NCI-H2081 (cell line): ENCODE measurements at places on chromosomes 4 and X.

DNA sequence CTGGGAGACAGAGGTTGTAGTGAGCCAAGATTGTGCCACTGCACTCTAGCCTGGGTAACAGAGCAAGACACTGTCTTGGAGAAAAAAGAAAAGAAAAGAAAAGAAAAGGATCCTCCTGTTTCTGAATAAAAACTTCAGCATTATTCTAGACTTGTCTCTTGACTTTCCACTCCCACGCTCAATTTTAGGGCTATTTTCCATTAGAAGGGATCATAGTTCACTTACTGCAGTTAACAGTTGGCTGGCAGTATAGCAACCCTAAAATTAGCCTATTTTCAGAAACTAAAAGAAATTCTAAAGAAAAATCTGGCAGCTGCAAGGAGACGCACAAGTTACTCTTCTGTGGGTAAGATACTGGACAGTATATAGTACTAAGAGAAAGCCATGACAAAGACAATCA is 28.1 kb downstream of the THOC2 start:
- no peak for DNase-seq

GRCh38 chr4:124946696-124947095 is 234.2 kb upstream of the ANKRD50 start:
- DNase-seq, result no peak

DNA sequence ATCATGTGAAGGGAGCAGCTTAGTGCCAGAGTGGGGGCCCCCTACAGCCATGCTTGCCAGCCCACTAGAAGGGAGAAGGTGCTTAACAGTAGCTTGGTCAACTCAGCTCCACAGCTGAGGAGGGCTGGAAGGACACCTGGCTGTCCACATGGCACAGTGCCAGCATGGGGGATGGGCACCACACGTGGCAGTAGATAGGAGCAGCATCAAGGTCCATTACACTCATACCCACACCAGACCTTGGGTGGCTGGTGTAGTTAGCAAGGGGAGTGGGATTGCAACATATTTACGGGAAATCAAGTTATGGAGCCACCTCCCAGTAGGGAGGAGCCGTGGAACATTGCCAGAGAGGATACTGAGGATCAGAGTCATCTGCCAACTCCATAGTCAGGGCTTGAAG is 37.9 kb upstream of the SLC4A4 start:
- DNase-seq, result no peak

DNA sequence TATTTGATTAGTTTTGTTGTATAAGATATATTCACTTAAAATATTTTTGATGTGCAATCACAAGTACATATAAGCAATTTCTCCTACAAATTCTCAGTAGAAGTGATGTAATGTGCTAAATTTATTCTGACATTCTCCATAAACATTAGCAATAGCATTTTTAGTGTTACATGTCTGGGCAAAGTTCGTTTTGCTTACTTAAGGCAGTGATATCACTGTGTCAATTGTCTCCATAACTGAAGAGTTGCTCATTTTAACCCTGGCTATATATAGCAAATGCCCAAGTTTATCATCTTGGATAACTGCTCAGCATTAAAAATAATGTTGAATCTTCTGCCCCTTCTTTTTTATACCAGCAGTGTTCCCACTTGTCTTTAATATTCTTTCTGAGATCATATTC is 340.0 kb upstream of the NDST4 start:
- no peak for DNase-seq

DNA sequence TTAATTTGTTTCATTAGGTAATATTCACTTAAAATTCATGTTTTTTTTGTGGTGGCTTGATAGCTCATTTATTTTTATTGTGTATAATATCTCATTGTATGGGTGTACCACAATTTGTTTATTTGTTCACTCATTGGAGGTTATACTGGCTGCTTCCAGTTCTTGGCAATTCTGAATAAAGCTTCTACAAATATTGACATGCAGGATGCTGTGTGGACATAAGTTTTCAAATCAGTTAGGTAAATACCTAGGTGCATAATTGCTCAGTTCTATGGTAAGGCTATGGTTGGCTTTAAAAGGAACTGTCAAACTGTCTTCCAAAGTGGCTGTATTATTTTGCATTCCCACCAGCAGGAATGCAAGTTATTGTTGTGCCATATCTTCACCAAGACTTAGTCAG is 504.5 kb upstream of the GALNTL6 start:
- DNase-seq, result no peak

- no peak for DNase-seq
Observed at GRCh38 chr4:54447304-54447703, 210.5 kb upstream of the KIT start.

DNA sequence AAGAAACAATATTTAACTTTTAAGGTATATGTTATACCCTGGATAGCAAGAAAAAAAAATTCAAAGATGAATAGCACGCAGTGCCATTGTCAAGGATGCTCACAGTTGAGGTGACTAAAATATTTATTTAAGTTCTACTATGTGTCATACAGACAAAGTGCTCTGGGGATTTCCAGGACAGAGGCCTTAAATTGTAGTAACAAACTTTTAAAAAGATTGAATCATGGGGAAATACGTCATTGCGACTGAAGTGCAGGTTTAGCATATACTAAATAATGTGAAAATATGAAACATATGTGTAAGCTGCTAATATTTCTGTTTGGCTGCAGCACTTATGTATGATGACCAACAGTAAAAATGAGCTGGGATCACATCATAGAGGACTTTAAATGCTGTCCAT is 748.0 kb upstream of the PCDH7 start:
- DNase-seq, result no peak

DNA sequence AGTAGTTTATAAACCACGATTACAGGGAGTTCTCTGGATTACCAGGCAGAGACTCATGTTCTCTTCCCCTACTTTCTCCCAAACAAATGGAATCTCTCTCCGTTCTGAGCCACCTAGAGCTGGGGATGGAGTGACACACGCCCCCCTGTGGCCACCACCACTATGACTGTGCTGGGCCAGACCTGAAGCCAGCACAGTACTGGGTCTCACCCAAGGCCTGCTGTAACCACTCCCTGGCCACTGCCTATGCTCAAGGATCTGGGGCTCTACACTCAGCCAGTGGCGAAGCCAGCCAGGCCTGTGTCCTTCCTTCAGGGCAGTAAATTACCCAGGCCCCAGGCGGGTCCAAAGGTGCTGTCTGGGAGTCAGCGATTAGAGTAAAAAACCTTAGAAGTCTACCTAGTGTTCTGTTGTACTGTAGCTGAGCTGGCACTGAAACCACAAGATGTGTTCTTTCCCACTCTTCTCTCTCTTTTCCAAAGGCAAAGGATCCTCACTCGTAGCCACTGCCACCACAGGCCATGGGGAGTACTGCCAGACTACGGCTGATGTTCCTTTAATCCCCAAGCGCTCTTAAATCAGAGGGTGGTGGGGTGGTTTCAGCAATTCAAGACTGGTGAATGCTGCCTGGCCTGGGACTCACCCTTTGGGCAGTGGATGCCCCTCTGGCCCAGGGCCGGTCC is 412.2 kb upstream of the ARX start:
- no peak for DNase-seq

DNA sequence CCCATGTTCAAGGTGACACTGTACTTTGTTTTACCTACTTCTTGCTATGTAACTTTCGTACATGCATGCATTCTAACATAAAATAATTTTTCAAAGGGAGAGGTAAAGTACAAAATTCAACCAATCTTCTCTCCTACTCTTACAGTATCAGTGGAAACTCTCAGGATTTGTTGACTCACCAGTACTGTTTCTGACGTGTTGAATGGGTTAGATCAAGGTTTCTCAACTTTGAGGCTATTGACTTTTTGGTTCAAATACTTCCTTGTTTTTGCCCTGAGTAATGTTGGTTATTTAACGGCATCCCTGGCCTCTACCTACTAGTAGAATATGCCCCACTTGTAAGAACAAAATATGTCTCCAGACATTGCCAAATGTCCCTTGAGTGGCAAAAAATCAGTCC is 94.6 kb upstream of the SMAD1 start:
- DNase-seq, result no peak

- DNase-seq, result no peak
Observed at GRCh38 chr4:8675383-8675782, 82.8 kb downstream of the CPZ start.
